ENCODE measurements at places on chromosomes 4 and X.

DNA sequence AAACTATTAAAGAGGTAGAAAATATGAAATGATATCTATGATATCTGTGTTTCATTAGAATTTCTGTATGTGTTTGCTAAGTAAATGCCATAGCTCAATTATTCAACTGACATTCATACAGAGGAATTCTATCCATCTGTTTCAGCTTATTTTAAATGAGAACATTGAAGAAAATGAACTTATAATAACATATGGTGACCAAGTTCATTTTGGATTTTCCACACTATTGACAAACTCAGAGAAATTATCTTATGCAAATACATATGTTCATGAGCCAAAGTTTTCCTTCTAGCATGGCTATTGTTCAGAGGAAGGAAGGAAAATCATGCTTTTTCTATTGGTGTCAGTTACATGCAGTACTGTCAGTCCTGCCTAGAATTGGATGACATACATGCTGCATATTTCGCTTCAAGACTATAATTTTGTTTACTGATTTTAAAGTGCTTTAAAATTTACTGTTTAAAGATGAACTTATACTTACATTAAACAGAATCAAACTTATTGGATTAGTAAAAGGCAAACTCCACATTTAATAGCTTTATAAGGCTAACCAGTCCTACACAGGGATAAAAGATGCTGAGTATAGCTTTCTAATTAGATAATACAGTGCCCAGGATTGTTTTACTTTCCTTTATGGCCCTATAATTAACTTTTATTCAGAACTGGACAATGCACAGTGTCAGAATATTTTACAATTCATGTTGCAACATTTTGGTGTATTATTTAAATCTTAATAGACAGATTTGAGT is 646.2 kb downstream of the TRAM1L1 start:
- no peak for DNase-seq

- peak; percentile 82 for DNase-seq
Measured at GRCh38 chr4:54550395-54551171, 107.2 kb upstream of the KIT start.

DNA sequence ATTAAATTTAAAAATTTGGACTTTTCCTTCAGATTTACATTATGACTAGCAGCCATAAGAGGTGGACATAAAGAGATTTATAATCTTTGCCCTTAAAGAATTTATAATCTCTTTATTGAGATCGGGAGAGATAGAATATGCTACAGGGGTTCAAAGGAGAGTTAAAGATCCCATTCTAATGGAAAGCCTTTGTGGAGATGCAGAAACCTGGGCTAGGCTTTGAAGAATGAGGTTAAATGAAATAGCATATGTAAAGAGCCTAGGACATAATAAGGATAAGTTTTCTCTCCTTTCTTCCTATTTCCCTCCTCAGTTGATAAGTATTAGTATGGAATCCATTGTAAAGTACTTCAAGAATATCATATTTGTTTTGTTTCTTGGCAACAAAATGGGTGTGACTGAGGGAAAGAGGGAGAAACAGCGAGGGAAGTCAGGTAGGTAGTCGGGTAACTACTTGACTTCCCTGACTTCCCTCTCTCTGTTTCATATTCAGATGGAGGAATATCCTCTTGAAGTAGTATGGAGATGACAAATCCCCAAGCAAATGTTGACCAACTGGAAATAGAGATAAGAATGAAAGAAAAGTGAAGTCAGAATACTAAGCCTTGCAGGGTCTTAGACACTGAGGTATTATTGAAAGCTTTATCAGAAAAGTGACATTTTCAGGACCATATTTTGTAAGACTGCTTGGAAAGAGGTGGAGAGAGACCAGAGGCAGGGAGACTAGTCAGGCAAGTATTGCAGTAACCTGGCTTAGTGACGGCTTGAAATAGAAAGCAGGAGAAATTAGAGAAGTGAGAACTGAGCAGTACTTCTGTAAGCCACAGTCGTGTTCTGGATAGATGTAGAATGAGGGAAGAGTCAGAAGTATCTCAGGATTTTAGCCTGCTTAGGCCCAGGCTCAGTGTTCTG is 82.9 kb downstream of the PDLIM5 start:
- peak; percentile 84 for DNase-seq

- DNase-seq: no peak
Measured at GRCh38 chr4:151067316-151067970, 32.0 kb upstream of the RPS3A start.

DNA sequence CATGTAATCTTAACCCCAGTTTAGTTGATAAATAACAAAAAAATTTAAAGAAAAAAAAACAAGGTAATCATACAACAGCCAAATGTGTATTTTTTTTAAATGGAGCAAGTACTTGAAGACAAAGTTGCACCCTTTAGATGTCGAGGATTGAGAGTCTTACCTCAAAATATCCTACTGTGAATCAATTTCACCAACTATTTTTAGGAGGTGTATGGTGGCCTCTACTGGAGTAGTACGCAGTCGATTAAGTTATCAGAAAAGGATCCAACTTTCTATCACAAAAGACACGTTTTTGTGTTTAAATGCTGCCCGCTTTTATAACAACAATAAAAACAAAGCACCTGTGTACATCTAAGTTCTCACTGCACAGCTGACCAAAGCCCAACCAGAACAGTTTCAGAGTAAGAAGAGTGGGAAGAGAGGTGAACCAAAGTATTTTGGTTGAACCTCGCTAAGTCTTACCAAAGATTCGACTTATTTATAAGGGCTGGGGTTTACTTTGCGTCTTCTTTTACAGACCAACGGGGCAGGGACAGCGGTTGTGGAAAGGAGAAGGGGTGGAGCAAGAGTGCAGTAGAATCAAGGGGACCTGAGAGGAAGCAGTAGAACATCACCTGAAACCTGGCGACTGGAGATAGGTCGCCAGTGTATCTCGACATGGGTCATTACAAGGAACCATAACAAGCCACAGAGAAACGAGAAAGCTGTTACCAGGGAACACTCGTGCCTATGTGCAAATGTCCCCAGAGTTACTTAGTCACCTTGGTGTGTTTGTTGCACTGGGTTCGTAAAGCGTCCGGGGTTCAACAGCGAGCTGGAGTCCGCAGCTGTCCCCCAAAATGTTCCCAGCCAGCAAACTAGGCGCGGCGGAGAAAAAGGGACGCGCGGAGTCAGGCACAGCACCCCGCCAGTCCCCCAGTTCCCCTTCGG is 1.1 kb downstream of the RPS6KA6 start:
- no peak for DNase-seq

- DNase-seq: no peak
Measured at GRCh38 chr4:177204126-177204525, 105.5 kb upstream of the NEIL3 start.

DNA sequence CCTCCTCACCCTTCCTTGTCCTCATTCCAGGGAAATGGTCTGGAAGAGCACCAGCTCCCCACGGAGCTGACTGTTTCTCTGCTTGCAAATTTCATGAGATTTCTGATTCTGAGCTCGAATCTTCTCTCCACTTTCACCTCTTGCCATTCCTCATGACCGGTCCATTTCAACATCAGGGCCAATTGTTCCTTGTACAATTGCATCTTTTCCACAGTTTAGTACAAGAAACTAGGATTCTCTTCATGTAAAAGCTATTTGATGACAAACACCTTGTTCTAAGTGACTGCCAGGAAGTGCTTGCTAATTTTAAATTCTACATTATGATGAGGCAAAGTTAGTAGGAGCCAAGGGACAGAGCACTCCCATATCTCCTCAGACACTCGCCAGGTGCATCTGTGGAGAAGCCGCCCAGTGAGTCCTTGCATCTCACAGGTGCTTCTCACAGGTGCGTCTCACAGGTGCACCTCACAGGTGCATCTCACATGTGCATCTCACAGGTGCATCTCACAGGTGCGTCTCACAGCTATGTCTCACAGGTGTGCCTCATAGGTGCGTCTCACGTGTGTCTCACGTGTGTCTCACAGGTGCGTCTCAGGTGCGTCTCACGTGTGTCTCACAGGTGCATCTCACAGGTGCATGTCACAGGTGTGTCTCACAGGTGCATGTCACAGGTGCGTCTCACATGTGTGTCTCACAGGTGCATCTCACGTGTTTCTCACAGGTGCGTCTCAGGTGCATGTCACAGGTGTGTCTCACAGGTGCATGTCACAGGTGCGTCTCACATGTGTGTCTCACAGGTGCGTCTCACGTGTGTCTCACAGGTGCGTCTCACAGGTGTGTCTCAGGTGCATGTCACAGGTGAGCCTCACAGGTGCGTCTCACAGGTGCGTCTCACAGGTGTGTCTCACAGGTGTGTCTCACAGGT is 3.0 kb upstream of the PDE6B start:
- DNase-seq: no peak

DNA sequence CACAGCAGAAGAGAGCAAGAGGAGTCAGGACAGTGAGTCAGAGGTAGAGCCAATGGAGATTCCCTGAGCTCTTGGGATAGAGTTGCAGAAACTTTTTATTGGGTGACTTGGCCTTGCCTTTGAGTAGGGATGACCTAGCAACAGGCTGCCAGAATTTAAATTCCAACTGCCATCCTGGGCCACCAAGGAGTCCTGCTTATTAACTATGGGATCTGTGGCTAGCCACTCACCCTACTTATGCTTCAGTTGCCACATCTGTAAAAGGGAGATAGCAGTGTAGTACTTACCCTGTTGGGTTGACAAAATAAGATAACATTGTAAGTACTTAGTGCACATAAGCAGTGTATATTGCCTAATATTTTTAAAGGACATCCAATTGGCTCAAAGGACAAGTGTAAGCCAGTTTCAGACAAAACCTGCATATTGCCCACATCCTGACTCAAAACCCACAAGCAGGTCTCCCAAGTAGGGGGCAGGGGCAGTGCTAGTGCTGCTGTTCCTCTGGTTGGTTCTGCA is 43.5 kb upstream of the TMEM164 start:
- DNase-seq: no peak

All from trophoblast cell (in vitro differentiated cells and primary cell).